Heart left ventricle (tissue), 16 donors: ENCODE measurements at places on chromosomes 2 and 18. TPM values are rescaled to one million over a fixed set of nuclear protein-coding genes. Genes with fewer than 3 reads are reported as not detected.
A peak's percentile ranks its signal among the peaks of the same experiment; 100 is the strongest.

DNA sequence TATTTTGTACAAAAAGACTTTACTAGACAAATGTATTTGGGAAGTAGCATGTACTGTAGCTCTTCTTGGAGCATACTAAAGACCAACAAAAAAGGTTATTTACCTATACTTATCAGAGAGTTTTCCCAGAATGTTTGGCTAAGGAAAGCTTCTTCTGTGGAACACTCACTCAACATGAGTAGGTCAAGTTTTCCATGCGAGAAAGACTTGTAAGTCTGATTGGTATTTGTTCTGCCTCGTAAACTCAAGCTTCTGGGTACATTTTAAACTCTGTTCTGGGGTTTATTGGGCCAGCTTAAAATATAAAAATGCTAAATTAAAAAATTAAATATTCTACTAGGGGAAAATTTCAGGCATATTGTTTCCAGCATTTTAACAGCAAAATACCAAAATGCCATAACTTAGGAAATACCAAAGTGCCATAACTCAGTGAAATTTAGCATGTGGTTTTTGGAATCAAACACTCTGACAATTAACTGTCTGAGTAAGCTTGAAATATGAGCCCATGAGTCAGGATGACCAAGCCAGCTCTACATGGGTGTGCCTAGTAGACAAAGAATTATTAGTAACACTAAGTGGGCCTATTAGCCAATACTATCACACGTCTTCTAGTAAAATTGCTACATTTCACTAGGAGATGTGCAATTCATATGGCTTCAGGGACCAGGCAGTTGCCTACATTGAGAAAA, 47.3 kb upstream of the SERPINE2 start:
- H3K36me3 ChIP-seq, result no peaks in the 10 kb centered on the region
- no peaks in the 10 kb centered on the region for H3K27me3 ChIP-seq
- H3K4me1 ChIP-seq, result no peaks in the 10 kb centered on the region
- peak overlapping the region; percentile 46 for H3K27ac ChIP-seq
- H3K4me3 ChIP-seq, result no peak overlapping the region
- DNase-seq, result no peak

DNA sequence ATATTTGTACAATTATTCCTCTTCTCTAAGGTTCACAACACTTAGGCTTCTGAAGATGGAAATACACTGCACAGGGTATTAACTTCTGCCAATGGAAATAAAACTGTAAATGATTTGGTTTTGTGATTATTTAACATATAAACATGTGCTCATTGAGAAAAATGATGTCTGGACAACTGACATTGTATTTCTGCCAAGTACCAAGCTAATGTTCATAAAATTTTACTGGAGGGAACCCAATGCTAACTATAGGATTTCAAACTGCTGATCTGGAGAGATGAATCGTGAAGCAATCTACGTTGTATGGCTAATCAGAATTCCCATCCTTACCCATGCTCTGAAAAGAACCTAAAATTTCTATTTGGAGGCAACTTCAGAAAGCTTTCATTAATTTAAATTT, 279.7 kb downstream of the NRXN1 start:
- no peak overlapping the region for H3K4me3 ChIP-seq
- H3K27ac ChIP-seq, result no peak overlapping the region
- no peaks in the 10 kb centered on the region for H3K27me3 ChIP-seq
- no peaks in the 10 kb centered on the region for H3K36me3 ChIP-seq
- no peaks in the 10 kb centered on the region for H3K4me1 ChIP-seq
- no peak for DNase-seq

The TMEM247 gene
- not detected for total RNA-seq

The POTEF gene
- not detected for total RNA-seq

The LIMS3 gene
- total RNA-seq, result 8.2 TPM

The AP1S3 gene
- 0.69 TPM for total RNA-seq

- H3K27me3 ChIP-seq, result no peaks in the 10 kb centered on the region
- H3K4me1 ChIP-seq, result peaks cover 22% of the 10 kb centered on the region
- DNase-seq, result no peak
- no peaks in the 10 kb centered on the region for H3K36me3 ChIP-seq
- H3K4me3 ChIP-seq, result no peak overlapping the region
Observed at GRCh38 chr2:96241227-96241626, 24.6 kb downstream of the TMEM127 start.

GRCh38 chr2:40606862-40607261, 155.0 kb upstream of the SLC8A1 start:
- H3K36me3 ChIP-seq, result no peaks in the 10 kb centered on the region
- no peaks in the 10 kb centered on the region for H3K27me3 ChIP-seq
- DNase-seq, result no peak
- H3K4me1 ChIP-seq, result no peaks in the 10 kb centered on the region
- no peak overlapping the region for H3K27ac ChIP-seq

- H3K27ac ChIP-seq, result no peak overlapping the region
- H3K4me3 ChIP-seq, result no peak overlapping the region
- H3K36me3 ChIP-seq, result no peaks in the 10 kb centered on the region
Observed at GRCh38 chr2:230627806-230628724, 84.6 kb upstream of the CAB39 start.

GRCh38 chr18:27887287-27887686, 289.6 kb downstream of the CDH2 start:
- no peak for DNase-seq
- H3K4me3 ChIP-seq, result no peak overlapping the region
- no peaks in the 10 kb centered on the region for H3K4me1 ChIP-seq
- H3K27me3 ChIP-seq, result no peaks in the 10 kb centered on the region
- no peaks in the 10 kb centered on the region for H3K36me3 ChIP-seq

DNA sequence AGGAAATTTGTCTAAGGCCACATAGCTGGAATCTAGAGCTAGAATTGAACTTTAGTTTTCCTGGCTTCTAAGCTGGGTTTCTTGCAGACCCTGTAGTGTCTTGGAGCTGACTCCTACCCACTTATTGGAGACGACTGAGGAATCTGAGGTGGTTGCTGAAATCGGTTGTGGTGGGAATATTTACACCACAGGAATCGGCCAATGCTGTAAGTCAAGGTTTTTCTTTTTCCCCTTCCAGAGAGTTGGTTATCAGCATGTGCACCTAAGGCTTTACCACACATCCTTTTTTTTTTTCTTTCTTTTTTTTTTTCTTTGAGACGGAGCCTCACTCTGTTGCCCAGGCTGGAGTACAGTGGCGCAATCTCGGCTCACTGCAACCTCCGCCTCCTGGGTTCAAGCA, 9.4 kb downstream of the CABLES1 start:
- H3K27ac ChIP-seq, result no peak overlapping the region
- H3K27me3 ChIP-seq, result no peaks in the 10 kb centered on the region
- no peak overlapping the region for H3K4me3 ChIP-seq
- peaks cover 40% of the 10 kb centered on the region for H3K4me1 ChIP-seq
- DNase-seq, result no peak
- H3K36me3 ChIP-seq, result no peaks in the 10 kb centered on the region

DNA sequence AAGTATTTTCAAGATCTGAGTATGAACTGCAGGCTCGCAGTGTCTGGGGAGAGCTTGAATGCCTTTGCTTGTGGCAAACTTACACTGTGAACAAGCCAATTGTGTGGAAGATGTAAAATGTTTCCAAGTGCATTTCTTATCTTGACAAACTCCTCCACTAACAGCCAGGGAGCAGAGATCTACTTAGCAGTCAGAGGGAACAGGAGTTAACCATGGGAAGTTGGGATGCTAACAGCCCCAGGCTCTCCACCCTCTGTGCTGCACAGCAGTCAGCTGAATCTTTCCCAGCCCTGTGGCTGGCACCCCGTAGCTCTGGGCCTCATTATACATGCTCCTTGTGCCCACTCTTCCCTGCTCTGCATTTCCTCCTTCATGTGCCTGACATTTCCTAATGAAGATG, 450.2 kb downstream of the TSN start:
- no peaks in the 10 kb centered on the region for H3K4me1 ChIP-seq
- H3K27me3 ChIP-seq, result peaks cover 4% of the 10 kb centered on the region
- H3K4me3 ChIP-seq, result no peak overlapping the region
- no peaks in the 10 kb centered on the region for H3K36me3 ChIP-seq
- H3K27ac ChIP-seq, result no peak overlapping the region
- no peak for DNase-seq

- H3K4me3 ChIP-seq, result no peak overlapping the region
- no peak overlapping the region for H3K27ac ChIP-seq
- H3K27me3 ChIP-seq, result no peaks in the 10 kb centered on the region
Observed at GRCh38 chr2:220521551-220521950, 894.1 kb downstream of the SLC4A3 start.

DNA sequence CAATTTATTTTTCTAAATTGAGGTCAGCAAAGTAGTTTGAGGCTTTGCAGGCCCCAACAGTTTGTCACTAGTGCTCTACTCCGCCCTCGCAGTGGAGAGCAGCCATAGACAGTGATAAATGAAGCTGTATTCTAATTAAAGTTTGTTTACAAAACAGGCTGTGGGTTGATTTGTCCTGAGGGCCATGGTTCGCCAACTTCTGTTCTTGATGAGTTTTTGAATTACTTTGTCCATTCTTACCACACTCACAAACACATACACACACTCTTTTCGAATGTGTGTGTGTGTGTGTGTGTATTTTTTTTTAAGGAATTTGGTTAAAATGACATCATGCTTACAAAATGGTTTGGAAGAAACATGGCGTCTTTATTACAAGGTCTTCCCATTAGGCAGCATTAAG, 68.6 kb downstream of the MTCL1 start:
- H3K4me1 ChIP-seq, result no peaks in the 10 kb centered on the region
- H3K4me3 ChIP-seq, result no peak overlapping the region
- DNase-seq, result no peak
- H3K36me3 ChIP-seq, result no peaks in the 10 kb centered on the region
- H3K27me3 ChIP-seq, result no peaks in the 10 kb centered on the region
- H3K27ac ChIP-seq, result peak overlapping the region; percentile 78

The CXCR1 gene
- 0.59 TPM for total RNA-seq

The C2orf92 gene
- 3.2 TPM for total RNA-seq

- no peak overlapping the region for H3K4me3 ChIP-seq
- H3K27ac ChIP-seq, result no peak overlapping the region
- no peak for DNase-seq
- H3K36me3 ChIP-seq, result no peaks in the 10 kb centered on the region
Observed at GRCh38 chr2:235300368-235301201, 193.3 kb upstream of the AGAP1 start.

The CD8B gene
- not detected for total RNA-seq

GRCh38 chr2:70981421-70981820, 3.0 kb downstream of the ANKRD53 start:
- H3K4me1 ChIP-seq, result peaks cover 36% of the 10 kb centered on the region
- H3K4me3 ChIP-seq, result no peak overlapping the region
- no peak overlapping the region for H3K27ac ChIP-seq

- H3K4me1 ChIP-seq, result no peaks in the 10 kb centered on the region
- H3K27ac ChIP-seq, result peak overlapping the region; percentile 80
- no peak for DNase-seq
- H3K4me3 ChIP-seq, result no peak overlapping the region
Observed at GRCh38 chr2:37875403-37875906, 49.6 kb upstream of the RMDN2 start.
